ENCODE measurements at places on chromosomes 2 and 18.

- no peak for DNase-seq
These were observed 78.9 kb downstream of the TRIM43 start for GRCh38 chr2:95670686-95671085.

DNA sequence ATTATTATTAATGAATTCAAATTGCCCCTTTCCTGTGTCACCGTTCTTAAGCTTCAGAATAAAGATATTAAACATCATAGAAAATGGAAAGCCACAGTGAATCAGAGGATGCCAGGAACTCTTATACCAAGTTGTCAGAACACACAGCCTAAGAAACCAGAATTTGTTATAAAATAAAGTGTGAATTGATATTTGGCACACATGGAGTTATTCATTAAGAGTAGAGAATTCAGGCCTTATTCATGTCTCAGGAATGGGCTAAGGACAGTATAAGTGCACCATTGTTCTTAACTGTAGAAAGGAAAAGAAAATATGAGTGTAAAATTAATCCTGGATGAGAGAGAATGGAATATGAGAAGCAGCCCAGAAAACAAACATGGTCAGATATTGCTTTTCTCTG, 86.7 kb upstream of the ATP8B1 start:
- no peak for DNase-seq

- no peak for DNase-seq
These were observed 26.6 kb downstream of the EML6 start for GRCh38 chr2:54750040-54750439.

- no peak for DNase-seq
These were observed 45.2 kb downstream of the ACVR1 start for GRCh38 chr2:157830696-157831570.

- no peak for DNase-seq
These were observed 551.0 kb upstream of the LRATD1 start for GRCh38 chr2:14081521-14081920.

GRCh38 chr2:217058791-217059755, 199.2 kb upstream of the TNP1 start:
- DNase-seq = no peak

DNA sequence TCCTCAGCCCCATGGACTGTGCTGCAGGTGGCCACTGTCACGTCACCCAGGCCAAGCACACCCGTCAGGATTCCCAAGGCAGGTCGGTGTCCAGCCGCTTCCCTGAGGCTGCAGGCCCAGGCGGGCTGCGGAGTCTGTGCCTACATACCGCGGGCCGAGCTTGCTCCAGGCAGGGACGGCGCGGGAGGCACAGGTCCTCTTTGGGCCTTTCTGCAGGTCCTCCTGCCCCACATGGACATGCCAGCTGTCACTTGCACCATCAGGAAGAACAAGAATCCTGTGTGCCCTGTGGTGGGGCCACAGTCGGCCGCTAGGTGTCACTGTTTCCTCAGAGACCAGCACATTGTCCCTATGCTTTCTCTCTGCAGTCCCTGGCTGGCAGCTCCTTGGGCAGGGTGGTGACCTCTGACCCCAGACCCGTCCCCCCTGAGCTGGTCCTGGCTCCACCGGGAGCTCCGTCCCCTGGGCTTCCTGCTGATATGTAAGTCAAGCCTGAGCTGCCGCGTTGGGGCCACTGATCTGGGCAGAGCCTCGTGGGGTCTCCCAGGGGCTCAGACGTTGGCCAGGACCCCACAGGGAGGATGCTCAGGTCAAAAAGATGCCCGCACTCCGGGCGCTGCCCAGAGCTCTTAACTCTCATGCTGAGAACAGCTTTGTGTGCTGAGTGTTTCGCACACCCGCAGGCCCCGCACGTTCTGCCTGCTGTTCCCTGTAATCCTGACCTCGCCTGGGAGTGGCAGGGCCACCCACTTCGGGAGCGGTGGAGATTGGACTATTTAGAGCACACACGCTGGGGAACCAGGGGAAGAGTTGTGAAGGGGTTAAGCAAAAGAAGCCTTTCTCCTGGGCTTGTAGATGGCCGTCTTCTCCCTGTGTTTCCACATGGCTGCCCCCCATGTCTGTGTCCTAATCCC, 17.3 kb upstream of the AGXT start:
- DNase-seq = peak; percentile 74

DNA sequence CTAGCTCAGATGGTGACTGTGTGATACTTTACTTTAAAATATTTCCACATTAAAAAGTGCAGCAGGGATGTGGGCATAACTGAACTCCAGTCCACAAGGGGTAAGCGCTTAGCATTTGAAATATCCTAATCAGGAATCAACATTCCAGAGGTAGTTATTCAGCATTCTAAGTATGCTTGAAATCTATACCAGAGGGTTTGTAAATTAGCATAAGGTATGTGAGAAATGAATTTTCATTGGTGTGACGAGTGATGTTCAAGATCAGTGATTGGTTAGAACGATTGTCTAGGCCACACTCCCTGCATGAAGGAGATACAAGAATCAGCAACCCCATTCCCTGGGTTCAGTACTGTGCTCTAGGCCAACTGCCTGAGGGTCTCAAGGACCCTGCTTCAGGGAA, 42.6 kb downstream of the MAPK4 start:
- DNase-seq = no peak

GRCh38 chr2:7665880-7666279, 748.7 kb downstream of the RNF144A start:
- DNase-seq = no peak

GRCh38 chr18:74610051-74610615, 12.5 kb downstream of the ZNF407 start:
- no peak for DNase-seq

DNA sequence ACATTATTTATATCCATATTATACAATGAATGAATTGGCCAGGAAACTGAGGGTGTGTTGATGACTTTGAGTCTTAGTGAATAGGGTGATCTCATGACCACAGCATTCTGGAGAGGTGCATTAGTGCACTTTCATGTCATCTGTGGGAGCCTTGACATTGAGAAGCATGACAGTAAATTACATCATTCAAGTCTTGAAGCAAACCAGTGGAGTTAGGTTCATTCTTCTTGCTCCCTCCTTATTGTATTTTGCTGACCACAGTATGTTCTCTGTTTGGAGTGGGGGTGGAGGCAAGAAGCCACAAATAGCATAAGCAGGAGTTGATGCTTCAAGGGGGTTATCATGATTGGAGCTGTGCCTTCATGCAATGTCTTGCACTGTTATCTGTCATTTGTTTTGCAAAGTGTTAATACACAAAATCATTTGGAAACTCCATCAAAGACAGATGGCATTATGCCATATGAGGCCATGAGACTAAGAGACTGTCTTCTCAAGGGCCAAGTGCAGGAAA, 680.2 kb downstream of the NYAP2 start:
- DNase-seq = no peak
